ENCODE measurements at places on chromosomes 13 and 19. TPM values are rescaled to one million over a fixed set of nuclear protein-coding genes. Genes with fewer than 3 reads are reported as not detected.

- peaks cover 16% of the 10 kb centered on the region for H3K36me3 ChIP-seq
- no peaks in the 10 kb centered on the region for H3K27me3 ChIP-seq
- no peak for DNase-seq
Measured at GRCh38 chr19:32843716-32844245, 25.8 kb downstream of the SLC7A9 start.

DNA sequence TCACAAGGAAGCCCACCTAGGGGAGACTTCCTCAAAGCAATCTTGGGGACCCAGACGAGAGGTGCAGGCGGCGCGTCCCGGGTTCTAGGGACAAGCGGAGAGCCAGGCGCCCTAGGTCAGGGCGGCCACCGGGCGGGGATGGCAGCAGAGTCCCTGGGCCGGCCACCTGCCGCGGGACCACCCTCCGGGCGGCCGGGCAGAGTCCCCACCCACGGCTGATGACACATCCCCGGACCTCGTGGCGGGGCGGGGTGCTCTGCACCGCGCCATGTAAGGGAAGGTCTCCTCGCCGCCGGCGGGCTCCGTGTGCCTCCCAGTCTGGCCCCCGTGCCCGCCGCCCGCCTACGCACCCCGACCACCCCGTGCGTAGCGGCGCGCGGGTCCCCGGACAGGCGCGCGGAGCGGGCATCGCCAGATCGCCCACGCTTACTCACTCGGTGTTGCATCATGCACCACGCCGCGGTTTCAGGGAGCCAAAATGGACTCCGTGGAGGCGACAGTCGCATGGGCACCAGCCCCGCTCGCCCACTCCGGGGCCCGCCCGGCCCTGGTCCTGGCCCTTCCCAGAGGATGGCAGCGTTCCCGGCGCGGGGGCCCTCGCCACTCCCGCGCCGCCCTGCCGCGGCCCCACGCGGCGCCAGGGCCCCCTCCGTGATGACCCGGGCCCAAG lies 643 bp downstream of the SLC7A1 start:
- peak overlapping the region; percentile 82 for H3K4me3 ChIP-seq
- no peak for DNase-seq
- peaks cover 12% of the 10 kb centered on the region for H3K27me3 ChIP-seq
- H3K36me3 ChIP-seq = no peaks in the 10 kb centered on the region

DNA sequence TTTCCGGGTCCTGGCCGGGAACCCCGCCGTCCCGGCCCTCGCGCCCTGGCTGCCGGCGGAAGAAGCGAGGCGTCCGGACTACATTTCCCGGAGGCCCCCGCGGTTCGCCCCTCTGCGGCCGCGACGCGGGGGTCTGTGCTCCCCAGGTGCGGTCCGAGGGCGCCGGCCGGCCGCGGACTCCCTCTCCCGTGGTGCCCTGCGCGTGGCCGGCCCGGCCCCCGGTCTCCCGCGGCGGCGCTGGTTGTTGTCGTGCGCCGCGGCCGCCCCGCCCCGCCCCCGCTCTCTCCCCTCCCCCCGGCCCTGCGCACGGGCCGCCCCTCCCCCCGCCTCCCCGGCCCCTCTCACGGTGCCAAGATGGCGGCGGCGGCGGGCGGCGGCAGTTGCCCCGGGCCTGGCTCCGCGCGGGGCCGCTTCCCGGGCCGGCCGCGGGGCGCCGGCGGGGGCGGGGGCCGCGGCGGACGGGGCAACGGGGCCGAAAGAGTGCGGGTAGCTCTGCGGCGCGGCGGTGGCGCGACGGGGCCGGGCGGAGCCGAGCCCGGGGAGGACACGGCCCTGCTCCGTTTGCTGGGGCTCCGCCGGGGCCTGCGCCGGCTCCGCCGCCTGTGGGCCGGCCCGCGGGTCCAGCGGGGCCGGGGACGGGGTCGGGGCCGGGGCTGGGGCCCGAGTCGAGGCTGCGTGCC lies at the start of gene KMT2B:
Gene KMT2B (plus strand): TSS at position 339 of the 680 bp plus-strand sequence. CDS start 16 bp downstream, at position 355.
- H3K4me3 ChIP-seq = peak within 1 kb of the TSS; percentile 83
- peaks cover 9% of the 10 kb centered on the region for H3K36me3 ChIP-seq
- no peaks in the 10 kb centered on the region for H3K27me3 ChIP-seq
- peaks cover 37% of the 10 kb centered on the region for H3K4me1 ChIP-seq
- peak; percentile 97 for DNase-seq

Gene NCAN
- total RNA-seq = 1.9 TPM

Measured in WTC11 (cell line).